Lower leg skin (tissue), 4 donors: ENCODE measurements at places on chromosomes 6 and 20.

GRCh38 chr6:10763006-10763405 lies 15.4 kb downstream of the TMEM14B start:
- DNase-seq = no peak

DNA sequence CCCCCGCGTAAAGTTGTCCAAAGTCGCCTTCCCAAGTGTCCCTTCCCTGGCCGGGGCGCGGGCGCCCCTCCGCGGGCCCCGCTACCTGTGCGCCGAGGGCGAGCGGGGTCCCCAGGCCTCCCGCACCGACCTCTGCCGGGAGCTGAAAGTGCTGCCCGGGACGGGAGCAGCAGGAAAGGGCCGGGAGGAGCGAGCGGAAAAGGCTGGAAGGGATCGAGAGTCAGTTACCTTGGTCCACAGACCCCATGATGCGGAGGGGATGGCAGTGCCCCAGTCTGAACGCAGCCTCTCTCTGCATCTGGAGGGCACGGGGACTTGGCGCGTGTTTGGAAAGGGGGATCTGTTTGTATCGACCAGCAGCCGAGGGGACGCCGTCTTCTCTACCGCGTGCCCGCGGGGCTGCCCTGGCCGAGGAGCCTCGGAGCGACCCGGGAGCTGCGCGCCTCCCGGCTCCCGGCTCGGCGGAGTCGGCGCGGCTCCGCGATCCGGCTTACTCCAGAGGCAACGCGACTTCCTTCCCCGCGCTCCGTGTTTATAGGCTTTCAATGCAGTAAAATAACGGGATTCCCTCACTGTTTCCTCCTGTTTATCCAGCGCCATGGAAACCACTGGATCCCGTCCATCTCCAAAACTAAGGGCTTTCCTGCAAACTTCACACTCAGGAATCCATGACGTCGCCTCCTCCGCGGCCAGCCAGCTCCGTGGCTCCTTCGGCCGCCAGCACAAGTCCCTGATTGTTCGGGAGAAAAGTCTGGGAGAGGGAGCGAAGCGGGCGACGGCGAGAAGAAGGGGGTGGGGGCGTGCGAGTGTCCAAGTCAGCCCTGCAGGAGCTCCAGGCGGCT lies 20.0 kb upstream of the NFATC2 start:
- DNase-seq = peak; percentile 69

- DNase-seq = no peak
Observed at GRCh38 chr6:134454794-134455193, 136.9 kb upstream of the SGK1 start.

DNA sequence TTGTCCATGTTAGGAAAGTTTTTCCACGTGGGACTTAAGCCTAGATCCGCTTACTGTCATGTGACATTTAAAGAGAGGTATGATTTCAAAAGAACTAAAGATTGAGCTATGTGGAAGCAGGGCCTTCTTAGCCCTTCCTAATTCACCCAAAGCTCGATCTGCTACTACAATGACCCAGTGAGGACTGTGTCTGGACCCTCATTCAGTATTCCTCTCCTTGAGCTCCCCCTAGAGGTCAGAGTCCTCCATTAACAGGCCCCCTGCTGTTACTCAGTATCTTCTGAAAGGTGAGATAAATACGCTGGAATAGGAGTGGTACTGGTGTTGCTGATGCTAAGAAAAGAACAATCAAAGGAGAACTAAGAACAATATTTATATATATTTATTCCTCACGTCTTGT lies 414.0 kb downstream of the GJA1 start:
- DNase-seq = no peak

DNA sequence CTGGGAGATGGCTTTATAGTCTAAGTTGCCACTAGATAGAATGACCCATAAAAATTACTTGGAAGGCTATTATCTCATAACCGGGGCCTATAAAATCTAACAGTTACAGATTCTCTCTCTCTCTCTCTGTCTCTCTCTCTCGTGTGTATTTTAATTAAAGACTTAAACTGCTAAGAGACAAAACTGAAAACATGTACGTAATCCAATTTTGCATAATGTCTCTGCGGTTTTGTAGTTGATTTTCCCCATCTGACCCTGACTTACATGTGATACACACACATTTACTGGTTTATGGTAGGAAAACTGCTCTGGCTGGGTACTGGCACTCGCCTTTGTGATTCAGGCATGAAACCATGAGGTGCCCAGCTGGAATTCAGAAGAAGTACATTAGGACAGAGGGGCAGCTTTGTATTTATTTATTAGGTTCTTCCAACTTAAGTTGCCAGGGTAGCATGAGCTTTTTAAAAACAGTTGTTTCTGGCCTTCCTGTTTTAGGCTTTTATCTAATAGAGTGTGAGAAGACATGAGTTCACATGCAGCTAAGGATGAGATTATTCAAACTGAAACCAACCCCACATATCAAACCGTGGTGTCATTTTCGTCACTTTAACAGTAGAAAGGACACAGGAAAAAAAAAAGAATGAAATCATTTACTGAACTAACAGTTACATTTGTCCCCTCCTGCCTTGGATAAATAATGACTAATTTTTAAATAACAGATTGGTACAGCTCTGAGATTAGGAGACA lies 182.5 kb downstream of the GMPR start:
- DNase-seq = no peak

- peak; percentile 31 for DNase-seq
Observed at GRCh38 chr6:35496841-35497570, at the start of gene TEAD3. TSS of gene TEAD3 (minus strand) at chr6:35497079.
